Activated CD4-positive, alpha-beta memory T cell treated with anti-CD3 and anti-CD28 coated beads for 36 hours (primary cell): ENCODE measurements at places on chromosomes 5 and 9.

GRCh38 chr5:34534523-34535103, 121.5 kb upstream of the RAI14 start:
- no peak for DNase-seq

GRCh38 chr5:17087035-17087434, 130.4 kb upstream of the BASP1 start:
- DNase-seq: no peak

GRCh38 chr5:56447232-56447631, 214.1 kb upstream of the ANKRD55 start:
- DNase-seq: no peak

GRCh38 chr5:78746021-78746770, 97.6 kb upstream of the LHFPL2 start:
- DNase-seq: no peak

GRCh38 chr9:133692364-133692985, 45.7 kb downstream of the SARDH start:
- no peak for DNase-seq

DNA sequence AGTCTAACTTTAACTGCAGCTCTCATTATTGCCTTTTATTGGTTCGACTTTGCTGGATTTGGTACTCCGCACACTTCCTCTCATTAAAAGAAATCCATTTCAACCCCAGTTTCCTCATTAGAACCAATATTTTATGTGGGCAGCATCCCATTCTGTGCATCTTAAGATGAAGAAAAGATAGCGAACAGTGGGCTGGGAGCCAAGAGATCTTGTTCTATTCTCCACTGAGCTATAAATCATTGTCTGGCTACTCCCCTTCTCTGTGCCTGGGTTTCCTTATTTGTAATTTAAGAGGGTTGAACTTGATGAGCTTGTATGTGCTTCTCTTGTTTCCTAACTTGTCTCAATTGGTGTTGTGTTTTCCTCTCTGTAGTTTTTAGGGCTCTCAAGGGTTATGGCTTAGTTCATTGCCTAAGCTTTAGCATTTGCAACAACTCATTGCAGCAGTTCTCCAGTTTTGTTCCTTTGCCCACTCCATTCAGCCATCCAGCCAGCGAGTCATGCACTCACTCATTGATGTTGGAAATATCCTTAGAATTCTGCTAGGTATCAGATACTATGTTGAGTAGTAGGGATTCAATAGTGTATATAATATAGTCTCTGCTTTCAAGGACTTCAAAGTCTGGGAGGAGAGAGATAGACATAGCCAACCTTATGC, 273.3 kb upstream of the TNC start:
- no peak for DNase-seq

- DNase-seq: no peak
Measured at GRCh38 chr9:68683433-68683832, 21.6 kb upstream of the PIP5K1B start.

GRCh38 chr5:9115093-9115492, 430.8 kb downstream of the SEMA5A start:
- no peak for DNase-seq

- DNase-seq: no peak
Measured at GRCh38 chr9:5671711-5672353, 42.9 kb downstream of the RIC1 start.

DNA sequence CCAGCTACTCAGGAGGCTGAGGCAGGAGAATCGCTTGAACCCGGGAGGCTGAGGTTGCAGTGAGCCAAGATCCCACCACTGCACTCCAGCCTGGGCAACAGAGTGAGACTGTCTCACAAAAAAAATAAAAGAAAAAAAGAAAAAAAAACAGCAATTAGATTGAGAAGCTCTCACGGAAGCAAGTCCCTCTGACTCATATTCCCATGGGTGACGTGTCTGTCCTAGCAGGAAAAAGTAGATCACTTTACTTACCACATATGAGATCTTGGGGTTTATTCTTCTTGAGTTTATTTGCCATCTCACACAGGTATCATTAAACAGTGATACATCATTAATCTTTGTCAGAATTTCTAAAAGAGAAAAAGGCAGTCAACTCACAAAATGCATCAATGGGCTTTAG, 62.6 kb downstream of the SUSD1 start:
- no peak for DNase-seq

GRCh38 chr9:14158916-14159315, 155.0 kb downstream of the NFIB start:
- no peak for DNase-seq

GRCh38 chr9:14846871-14847311, 63.3 kb downstream of the FREM1 start:
- peak; percentile 67 for DNase-seq

GRCh38 chr5:39148983-39149534, 70.3 kb downstream of the FYB1 start:
- no peak for DNase-seq

GRCh38 chr5:133293960-133294359, 242.1 kb downstream of the HSPA4 start:
- no peak for DNase-seq

GRCh38 chr9:24765025-24765756, 219.5 kb upstream of the IZUMO3 start:
- DNase-seq: no peak

- no peak for DNase-seq
Measured at GRCh38 chr5:89281766-89282553, 399.0 kb upstream of the MEF2C start.

DNA sequence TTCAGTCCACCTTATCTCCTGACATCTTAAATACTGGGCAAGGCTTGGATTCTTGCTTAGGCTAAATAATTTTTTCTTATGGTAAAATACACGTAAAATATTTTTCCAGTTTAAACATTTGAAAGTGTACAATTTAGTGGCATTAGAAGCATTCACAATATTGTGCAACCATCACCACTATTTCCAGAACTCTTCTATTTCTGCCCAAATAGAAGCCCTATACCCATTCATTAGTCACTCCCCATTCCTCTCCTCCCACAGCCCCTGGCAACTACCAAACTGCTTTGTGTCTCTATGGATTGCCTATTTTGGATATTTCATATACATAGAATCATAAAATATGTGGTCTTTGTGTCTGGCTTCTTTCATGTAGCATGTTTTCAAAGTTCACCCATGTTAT, 57.6 kb downstream of the IL31RA start:
- DNase-seq: no peak

GRCh38 chr9:121289026-121289771, 21.2 kb downstream of the GSN start:
- DNase-seq: no peak

DNA sequence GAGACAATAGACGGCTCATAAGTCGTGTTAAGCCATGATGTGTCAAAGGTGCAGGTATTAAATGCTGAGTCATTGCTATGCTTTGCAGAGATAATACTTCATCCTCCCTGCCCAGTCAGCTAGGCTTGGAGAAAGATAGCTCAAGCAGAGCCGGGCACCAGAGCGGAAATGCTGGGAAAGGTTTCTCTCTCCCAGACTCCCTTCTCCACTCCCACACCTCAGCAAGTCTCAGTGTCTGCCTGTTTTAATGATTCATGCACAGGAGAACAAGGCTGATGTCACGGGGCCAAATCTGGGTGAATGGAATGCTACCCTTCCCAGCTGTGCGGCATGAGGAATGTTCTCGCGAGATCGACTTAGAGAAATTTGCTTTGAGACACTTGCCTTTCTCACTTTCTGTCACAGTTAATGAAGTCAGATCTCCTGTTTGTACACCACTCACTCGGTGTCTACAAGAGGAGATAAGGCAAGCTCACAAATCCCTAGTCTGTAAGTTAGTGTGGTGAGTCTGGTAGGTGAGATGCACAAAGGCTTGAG, 204.4 kb downstream of the EFNA5 start:
- no peak for DNase-seq

GRCh38 chr5:34716986-34717385, 60.9 kb downstream of the RAI14 start:
- no peak for DNase-seq

GRCh38 chr5:94692581-94692980, 74.1 kb downstream of the SLF1 start:
- no peak for DNase-seq

GRCh38 chr5:10275991-10276390, 25.9 kb downstream of the CCT5 start:
- DNase-seq: no peak

DNA sequence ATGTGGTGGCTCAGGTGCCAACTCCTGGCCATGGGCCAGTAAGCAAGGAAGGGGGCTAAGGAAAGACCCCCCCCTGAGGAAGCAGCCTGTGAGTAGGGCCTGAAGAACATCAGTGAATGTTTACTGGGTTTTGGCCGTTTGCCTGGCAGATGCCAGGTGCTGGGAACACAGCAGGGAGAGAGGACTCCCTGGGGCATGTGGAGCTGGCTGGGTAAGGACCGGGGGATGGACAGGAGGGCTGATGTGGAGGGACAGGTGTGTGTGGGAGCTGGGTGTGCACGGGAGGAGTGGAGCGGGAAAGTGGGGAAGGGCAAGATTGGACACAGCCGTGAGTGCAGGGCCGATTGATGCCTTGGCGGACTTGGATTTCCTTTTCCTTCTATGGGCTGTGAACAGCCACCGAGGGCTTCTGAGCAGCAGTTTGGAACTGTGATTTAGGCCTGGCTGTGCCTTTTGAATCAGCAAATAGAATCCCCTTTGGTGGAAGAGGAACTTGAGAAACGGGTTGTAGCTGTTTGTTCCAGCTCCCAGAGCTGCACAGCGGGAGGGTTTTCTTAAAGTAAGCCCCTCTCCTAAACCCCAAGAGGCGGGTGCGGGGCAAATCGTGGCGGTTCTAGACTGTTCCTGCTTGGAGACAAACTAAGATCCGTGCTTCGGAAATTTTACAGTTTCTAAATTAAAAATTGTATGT, 3.1 kb downstream of the HMCN2 start:
- DNase-seq: no peak

DNA sequence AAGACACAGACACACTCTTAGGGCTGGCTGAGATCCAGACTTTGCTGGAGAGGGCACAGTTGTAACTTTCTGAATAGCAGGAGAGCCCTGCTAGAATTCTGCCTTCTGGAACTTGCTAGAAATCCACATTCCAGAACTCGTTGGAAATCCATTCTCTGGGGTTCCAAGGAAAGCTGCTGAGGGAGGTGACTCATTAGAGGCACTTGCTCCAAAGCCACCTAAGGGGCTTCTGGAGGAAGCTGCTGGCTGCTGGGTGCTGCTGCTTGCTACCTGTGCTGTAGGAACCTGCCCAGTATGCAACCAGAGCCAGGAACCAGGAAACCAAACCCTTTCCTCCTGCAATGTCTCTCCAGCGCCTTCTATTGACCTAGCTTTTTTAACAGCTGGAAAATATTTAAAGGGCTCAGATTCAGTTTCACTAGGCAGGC, 4.1 kb upstream of the TLE4 start:
- no peak for DNase-seq

GRCh38 chr5:90868799-90869198, 310.2 kb downstream of the ADGRV1 start:
- no peak for DNase-seq

GRCh38 chr5:143447983-143448382, 44.5 kb upstream of the NR3C1 start:
- no peak for DNase-seq

DNA sequence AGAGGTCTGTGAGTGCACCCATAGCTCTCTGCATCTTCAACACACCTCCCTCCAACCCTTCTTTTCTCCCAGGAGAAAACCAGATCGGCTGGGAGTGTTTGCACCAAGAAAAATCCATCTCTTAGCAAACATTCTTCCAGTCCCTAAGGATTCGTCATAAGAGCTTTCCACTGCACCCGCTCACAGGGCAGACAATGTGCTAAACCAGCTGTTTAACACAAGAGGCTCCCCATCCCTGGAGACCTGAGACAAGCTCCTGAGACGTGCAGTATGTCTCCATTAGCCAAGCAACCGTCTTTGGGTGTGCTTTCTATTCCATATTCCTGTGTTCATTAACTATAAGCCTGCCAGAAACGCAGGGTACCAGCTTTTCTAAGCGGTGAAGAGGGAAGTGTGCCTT, 93.6 kb upstream of the ZNF462 start:
- no peak for DNase-seq

- DNase-seq: no peak
Measured at GRCh38 chr5:41143131-41143901, 70.0 kb downstream of the C6 start.
